ENCODE measurements at places on chromosomes 1 and 21.

DNA sequence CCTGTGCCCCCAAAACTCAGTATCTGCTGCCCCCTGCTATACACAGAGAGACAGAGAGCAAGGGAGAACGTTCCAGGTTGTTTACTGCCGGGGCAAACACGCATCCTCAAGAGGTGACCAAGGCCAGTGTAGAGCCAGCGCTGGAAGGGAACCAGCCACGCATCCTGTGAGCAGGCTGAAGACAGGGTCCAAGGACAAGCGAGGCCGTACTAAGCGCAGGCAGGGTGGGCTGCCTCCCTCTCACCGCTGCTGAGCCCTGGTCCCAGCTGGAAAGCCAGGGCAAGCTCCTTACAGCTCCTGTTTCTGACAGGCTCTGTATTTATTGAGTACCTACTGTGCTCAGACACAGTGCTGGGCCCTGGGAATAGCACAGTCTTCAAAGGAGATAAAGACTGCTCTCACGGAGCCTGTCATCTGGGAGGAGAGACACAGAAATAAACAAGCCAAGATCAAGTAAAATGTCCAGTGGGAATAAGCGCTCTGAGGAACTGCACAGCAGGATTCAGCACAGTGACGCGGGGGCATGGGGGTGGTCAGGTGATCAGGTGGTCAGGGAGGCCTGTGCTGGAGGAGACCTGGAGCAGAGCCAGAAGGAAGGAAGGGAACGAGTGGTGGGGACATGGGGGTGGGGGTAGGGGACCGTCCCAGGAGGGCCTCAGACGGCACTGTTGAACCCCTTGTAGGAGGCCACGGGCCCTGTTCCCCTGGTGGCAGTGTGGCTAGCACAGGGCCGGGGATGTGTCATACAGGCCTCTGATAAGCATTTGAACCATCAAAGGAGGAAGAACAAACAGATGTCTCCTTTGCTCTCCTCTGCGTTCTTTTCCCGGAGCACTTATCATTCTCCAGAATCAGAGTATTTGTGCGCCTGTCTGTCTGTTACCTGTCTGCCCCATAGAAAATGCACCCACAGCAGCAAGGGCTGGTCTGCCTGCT is 37.8 kb upstream of the EFHD2 start:
- no peak for DNase-seq

DNA sequence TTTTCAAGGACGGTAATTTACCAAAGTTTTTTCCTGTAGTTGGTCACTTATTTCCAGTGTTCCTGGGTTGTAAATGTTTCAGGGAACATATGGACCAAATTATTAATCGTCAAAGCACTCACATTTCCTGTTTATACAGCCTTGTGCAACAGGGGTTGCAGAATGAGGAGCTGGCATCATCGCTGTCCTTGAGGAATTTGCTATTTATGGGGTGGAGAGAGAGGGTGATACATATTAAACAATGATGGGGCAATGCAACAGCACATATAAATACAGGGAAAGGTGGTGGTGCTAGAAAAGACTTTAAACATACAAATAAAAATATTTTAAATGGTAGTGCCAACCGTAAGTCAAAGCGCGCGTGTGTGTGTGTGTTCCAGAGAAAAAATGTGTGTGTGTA is 369.8 kb downstream of the NPHP4 start:
- no peak for DNase-seq

- DNase-seq, result no peak
Measured at GRCh38 chr1:5686925-5687706, 305.1 kb downstream of the NPHP4 start.

- DNase-seq, result no peak
Measured at GRCh38 chr1:8427493-8427892, 109.6 kb downstream of the SLC45A1 start.

DNA sequence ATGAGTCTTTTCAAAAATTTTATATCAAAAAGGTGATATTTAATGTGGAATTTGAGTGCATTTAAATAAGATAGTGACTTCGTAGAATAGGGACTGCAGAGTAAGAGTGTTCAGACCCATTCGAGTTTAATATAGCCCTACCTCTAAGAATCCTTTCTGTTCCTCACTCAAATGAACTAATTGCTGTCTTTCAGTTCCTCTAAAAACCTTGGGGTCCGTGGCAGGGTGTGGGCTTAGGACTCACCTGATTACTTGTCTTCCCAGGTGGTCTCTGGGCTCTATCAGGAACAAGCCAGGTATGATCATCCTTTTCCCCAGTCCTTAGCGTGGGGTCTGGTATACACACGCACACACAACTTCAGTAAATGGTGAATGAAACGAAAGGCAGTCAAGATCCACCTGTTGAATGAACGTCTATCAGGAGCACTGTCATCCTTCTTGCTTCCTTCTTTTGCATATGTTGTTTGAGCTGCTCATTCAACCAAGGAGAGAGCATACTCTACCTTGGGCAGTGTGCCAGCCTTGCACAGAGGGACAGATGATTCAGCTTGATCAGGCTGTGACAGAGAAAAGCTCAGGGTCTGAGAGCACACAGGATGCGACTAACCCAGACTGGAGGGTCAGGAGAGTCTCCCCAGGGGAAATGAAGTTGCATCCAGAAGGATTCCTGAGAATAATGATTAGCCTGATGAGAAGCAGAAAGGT is 1.2 kb upstream of the RNF11 start:
- DNase-seq, result no peak
